ENCODE measurements at places on chromosomes 4 and X.

- ATAC-seq: no peak
Observed at GRCh38 chr4:178693816-178694215, 1251.6 kb upstream of the AGA start.

- no peak for ATAC-seq
Observed at GRCh38 chr4:82770607-82771006, 28.0 kb downstream of the SCD5 start.

GRCh38 chrX:48514126-48514806 is 5.5 kb downstream of the PORCN start:
- no peak for ATAC-seq

DNA sequence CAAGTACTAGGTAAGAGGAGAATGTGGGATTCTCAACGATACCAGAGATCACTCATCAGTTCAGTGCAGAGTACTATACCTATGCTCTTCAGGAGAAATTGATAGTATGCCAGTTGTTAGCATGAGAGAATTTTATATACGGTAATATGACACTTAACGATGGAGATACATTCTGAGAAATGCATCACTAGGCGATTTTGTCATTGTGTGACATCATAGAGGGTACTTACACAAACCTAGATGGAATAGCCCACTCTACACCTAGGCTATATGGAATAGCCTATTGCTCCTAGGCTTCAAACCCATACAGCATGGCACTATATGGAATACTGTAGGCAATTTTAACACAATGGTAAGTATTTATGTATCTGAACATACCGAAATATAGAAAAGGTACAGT is 140.2 kb downstream of the SLIT2 start:
- ATAC-seq: no peak

DNA sequence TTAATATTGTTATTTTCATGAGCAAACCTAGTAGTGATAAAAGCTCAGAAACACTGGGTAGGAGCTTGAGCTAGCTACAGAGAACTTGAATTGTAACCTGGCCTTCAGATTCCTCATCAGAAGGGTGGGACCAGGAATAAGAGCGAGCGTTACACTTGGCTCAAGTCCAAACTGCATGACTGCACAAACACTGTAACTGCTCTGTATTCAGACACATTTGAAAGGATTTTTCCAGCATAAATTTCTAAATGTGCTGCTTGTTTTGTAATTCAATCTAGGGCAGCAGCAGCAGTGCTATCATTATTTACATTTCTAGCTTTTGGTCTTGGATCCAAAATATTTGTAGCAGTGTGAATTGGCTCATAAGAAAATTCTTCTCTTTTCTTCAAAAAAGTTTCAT is 133.0 kb upstream of the TMLHE start:
- no peak for ATAC-seq

- ATAC-seq: no peak
Observed at GRCh38 chr4:99847362-99847976, 30.8 kb downstream of the DAPP1 start.

DNA sequence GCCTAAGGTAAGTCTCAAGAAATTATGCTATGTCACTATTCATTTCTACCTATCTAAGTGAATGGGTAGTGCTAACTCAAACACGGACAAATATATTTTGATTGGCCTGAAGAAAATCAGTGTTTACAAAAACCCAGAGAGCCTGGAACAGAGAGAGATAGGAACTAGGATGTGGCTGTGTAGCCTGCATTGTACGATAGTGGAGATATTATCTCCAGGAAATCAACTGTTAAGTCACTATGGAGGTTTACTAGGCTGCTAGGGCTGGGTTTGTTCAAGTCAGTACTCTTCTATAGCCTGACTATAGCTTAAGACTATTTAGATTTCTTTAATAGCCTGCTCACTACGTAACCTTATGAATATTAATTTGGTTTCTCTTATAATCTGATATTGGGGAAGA is 127.9 kb downstream of the TACR3 start:
- no peak for ATAC-seq

DNA sequence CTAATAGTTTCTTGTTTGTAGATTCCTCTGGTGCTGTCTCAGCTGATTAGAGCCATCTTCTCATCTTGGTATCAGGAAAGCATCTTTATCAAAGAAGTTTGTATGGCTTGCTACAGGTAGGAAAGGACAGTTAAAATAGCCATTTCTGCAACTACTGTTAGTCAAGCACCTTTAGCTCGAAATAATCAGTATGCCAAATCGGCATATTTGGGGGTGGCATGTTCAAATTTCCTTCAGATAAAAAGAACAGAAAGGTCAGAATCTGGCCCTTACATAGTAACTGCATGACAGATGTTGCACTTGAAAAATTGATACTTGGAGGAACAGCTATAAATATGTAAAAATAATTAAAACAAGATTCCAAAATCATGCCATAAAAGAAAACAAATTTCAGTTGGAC is 4.8 kb downstream of the C4orf46 start:
- ATAC-seq: no peak

DNA sequence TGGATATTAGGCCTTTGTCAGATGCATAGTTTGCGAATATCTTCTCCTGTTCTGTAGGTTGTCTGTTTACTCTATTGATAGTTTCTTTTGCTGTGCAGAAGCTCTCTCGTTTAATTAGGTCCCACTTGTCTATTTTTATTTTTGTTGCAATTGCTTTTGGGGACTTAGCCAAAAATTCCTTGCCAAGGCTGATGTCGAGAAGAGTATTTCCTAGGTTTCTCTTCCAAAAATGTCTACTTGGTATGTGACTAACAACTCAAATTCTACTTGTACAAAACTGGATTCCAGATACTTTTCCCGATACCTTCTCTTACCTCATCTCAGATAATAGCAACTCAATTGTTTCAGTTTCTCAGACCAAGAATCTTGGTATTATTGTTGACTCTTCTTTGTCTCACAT is 142.4 kb upstream of the GLRA2 start:
- ATAC-seq: no peak

GRCh38 chr4:102535398-102536082 is 34.4 kb downstream of the NFKB1 start:
- peak; percentile 87 for ATAC-seq

- no peak for ATAC-seq
Observed at GRCh38 chr4:151052785-151053184, 37.7 kb upstream of the LRBA start.

GRCh38 chrX:149979126-149979644 is 40.9 kb upstream of the EOLA2 start:
- ATAC-seq: no peak

- ATAC-seq: peak; percentile 62
Observed at GRCh38 chrX:115912372-115912897, 258.1 kb upstream of the AGTR2 start.

DNA sequence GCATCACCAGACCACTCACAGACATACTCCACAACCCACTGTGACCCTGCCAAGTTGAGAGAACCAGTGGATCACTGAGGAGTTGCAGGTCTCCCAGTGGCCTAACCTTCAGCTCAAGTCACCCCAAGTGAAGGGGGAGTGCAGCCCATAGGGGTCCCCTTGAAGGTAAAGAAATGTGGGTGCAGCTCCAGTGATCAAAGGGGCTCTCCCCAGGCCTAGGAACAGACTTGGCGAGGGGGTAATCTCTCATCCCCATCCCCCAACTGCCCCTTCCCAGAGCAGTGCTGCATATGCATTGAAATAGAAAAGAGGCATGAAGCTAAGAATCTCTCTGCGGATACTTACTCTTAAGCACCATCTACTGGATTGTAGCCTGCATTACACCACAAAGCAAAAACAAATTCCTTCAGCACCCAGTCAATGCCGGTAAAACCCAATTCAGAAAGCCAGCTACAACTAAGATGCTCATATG is 27.0 kb downstream of the MAGEE1 start:
- peak; percentile 74 for ATAC-seq

- peak; percentile 40 for ATAC-seq
Observed at GRCh38 chrX:130186651-130187050, 14.9 kb downstream of the RAB33A start.

DNA sequence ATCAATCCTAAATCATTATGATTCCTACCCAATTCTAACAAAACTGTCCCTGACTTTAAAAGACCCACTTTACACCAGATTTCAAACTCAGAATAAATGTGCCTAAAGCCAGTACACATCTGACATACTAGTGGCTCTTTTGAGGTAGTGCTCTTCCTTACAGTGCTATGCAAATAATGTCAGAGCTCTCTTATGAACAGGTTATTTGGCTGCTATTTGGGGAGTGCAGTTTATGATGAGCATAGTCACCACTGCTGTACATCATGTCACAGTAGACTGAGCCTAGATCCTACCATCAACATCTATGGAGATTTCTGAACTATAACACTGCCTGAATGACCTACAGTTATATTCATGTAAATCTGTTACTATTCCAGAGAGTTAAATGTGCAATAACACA is 50.4 kb upstream of the PAGE5 start:
- ATAC-seq: no peak

DNA sequence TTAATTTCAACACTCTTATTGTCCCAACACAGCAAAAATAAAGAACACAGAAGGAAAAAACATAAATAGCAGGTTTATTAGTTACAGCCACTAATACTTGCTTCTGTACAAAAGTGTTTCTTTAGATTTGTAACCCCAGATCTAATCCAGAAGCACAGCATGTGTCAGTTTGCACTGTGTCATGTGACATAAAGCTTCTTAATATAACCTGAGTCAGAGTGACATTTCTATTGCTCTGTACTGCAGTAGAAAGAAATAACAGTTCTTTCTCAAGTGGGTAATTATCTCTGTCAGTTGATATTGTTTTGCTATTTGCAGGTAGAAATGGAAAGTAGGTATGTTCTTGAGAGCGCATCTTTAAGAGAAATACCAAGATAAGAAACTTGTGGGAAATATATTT is 422.5 kb downstream of the ZIC3 start:
- ATAC-seq: no peak

GRCh38 chr4:48976041-48976440 is 10.0 kb upstream of the CWH43 start:
- ATAC-seq: no peak

DNA sequence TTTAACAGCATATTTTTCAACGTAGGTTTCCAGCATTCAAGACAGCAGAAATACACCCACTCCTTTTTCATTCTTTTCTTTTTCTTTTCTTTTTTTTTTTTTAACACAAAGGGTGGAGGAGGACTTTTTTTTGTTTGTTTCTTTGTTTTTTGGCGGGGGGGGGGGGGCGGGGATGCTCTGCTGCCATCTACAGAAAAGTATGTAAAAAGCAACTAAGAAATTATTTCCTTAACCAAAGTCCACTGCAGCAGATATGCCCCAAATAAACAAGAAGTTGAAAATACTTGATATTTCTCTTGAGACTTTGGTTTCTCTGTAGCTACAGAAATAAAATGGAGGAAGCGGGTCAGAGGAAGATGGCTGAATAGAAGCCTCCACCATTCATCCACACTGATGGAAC is 63.2 kb upstream of the PBDC1 start:
- ATAC-seq: no peak

GRCh38 chr4:185734214-185734613 is 77.8 kb downstream of the SORBS2 start:
- no peak for ATAC-seq

GRCh38 chr4:848803-849477 is 23.0 kb upstream of the CPLX1 start:
- ATAC-seq: no peak

- ATAC-seq: no peak
Observed at GRCh38 chrX:67207912-67208311, 335.9 kb upstream of the AR start.

DNA sequence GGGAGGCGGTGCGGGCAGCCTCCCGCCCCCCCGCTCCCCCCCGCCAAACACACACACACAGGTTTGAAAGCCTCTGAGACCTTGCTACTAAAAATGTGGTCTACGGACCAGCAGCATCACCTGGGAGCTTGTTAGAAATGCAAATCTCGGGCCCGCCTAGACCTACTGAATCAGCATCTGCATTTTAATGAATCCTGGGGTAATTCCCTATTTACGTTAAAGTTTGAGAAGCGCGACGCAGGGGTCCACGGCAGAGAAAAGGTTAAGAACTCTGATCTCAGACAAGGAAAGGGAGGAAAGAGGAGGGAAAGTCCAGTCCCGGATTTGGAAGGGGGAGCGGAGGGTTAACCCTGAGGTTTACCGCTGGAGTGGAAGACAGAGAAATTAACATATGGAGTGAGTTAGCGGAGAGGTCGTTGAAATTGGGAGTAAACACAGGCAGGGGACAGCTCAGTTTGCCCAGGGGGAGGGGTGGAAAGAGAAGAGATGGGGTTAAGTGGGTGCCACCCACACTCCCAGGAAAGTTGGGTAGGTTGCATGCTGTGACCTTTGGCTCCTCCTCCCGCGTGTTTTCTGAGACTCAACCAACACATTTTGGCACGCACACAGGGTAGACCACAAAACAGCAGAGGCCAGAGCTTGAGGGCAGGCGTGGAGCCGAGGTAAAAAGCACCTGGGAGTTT is 483.6 kb downstream of the BCOR start:
- no peak for ATAC-seq

- ATAC-seq: no peak
Observed at GRCh38 chrX:138719396-138719795, 7.9 kb upstream of the FGF13 start.

GRCh38 chr4:187176261-187176910 is 452.7 kb upstream of the FAT1 start:
- no peak for ATAC-seq

GRCh38 chrX:24259544-24260240 is 54.2 kb downstream of the SUPT20HL2 start:
- ATAC-seq: peak; percentile 94

- ATAC-seq: no peak
Observed at GRCh38 chr4:147488556-147488955, 7.7 kb downstream of the EDNRA start.

GRCh38 chr4:47651231-47651630 is 166.2 kb downstream of the ATP10D start:
- no peak for ATAC-seq

- no peak for ATAC-seq
Observed at GRCh38 chr4:52263607-52264006, 212.5 kb downstream of the SPATA18 start.

- peak; percentile 54 for ATAC-seq
Observed at GRCh38 chr4:158912390-158912789, 143.6 kb downstream of the FNIP2 start.

GRCh38 chrX:133045986-133046385 is 50.9 kb downstream of the USP26 start:
- ATAC-seq: no peak

DNA sequence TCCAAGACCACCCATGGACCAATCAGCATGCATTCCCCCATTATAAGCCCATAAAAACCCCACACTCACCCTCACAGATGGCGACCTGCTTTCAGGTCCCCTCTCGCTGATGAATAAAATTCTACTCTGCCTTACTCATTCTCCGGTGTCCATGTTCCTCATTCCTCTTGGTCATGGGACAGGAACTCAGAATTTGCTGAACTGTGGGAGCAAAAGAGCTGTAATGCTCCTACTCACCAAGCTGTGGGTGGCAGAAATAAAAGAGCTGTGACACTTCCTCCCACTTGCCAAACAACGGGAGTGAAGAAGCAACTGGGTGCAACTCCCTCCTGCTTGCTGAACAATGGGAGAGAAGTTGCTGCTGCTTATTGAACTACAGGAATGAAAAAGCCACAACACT is 168.5 kb upstream of the PCDH18 start:
- ATAC-seq: no peak

DNA sequence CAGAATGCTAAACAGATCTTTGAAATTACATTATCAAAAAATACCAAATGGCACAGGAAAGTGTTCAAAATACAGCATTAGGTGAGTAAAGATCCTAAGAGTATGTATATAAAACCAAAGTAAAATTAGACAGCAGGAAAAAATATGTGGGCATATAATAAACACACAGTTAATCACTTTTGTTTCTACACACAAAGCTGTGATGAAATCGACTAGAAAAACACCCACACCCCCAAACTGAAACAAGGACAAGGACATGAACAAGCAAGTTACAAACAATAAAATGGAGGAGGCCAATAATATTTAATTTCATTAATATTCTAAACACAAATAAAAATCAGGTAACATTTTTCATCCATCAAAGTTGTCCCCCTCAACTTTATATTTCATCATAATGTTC is 143.2 kb downstream of the FRYL start:
- ATAC-seq: no peak
